Stomach (tissue), 19 donors: ENCODE measurements at places on chromosomes 7 and 10. TPM values are rescaled to one million over a fixed set of nuclear protein-coding genes. Genes with fewer than 3 reads are reported as not detected.

The TMEM139 gene
- 8.4 TPM for polyA plus RNA-seq

The IGFBP3 gene
- 17.9 TPM for polyA plus RNA-seq

The HYAL4 gene
- polyA plus RNA-seq = 0.78 TPM

The MGAM2 gene
- not detected for polyA plus RNA-seq

The MTERF1 gene
- 5.7 TPM for polyA plus RNA-seq

The UCN3 gene
- polyA plus RNA-seq = 0.13 TPM

The BTBD16 gene
- polyA plus RNA-seq = not detected

The MSMB gene
- 65.5 TPM for polyA plus RNA-seq

The SLC16A9 gene
- 2.9 TPM for polyA plus RNA-seq

The AQP1 gene
- polyA plus RNA-seq = 8.7 TPM

The ADCY1 gene
- 0.33 TPM for polyA plus RNA-seq

The JCAD gene
- 1.6 TPM for polyA plus RNA-seq

The AVPI1 gene
- 38.2 TPM for polyA plus RNA-seq

The SORBS1 gene
- polyA plus RNA-seq = 42.0 TPM

The IRF5 gene
- 7.3 TPM for polyA plus RNA-seq

The CPXM2 gene
- 0.46 TPM for polyA plus RNA-seq

The FMC1 gene
- 23.5 TPM for polyA plus RNA-seq

The SMO gene
- polyA plus RNA-seq = 3.2 TPM

The NUDT13 gene
- 2.2 TPM for polyA plus RNA-seq

The VWC2 gene
- 0.03 TPM for polyA plus RNA-seq

The JAKMIP3 gene
- polyA plus RNA-seq = not detected

The POLR2J2 gene
- polyA plus RNA-seq = 1.4 TPM

The CDK14 gene
- 14.2 TPM for polyA plus RNA-seq

The TSPAN15 gene
- polyA plus RNA-seq = 35.4 TPM

The LCOR gene
- 2.6 TPM for polyA plus RNA-seq

The CYP26A1 gene
- not detected for polyA plus RNA-seq

The CRHR2 gene
- not detected for polyA plus RNA-seq

The EPHB6 gene
- 23.1 TPM for polyA plus RNA-seq

The WNT8B gene
- polyA plus RNA-seq = not detected

The FAM25A gene
- 11.9 TPM for polyA plus RNA-seq

The FGFBP3 gene
- 0.46 TPM for polyA plus RNA-seq
